ENCODE measurements at places on chromosomes 2 and 18.
A peak's percentile ranks its signal among the peaks of the same experiment; 100 is the strongest.

GRCh38 chr2:136211701-136212100, 93.8 kb upstream of the CXCR4 start:
- DNase-seq = no peak

DNA sequence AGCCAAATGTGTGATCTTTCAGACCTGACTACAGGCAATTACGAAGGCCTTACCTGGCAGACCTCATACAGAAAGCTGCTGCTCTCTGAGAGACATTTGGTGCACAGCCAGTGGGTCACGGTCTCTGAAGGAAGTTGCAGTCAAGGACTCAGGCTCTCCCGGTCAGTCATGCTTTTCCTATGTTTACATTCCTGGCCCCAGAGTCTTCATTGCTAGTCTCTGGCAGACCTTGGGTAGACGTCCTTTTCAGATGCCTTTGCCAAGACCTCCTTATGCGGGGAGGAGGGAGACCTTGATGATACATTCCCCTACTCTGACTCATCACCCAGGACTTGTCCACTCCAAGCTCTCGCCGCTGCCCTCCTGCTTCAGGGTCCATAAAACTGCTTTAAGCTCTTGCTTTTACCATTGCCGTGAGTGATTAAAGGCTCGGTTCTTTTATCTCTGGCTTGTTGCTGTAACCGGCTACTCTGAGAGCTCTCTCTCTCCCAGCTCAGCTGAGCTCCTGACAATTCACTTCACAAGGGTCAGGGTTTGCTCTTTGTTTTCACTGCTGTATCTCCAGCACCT, 62.0 kb upstream of the SLC35F5 start:
- no peak for DNase-seq

GRCh38 chr2:19059076-19059475, 299.3 kb downstream of the OSR1 start:
- no peak for DNase-seq

DNA sequence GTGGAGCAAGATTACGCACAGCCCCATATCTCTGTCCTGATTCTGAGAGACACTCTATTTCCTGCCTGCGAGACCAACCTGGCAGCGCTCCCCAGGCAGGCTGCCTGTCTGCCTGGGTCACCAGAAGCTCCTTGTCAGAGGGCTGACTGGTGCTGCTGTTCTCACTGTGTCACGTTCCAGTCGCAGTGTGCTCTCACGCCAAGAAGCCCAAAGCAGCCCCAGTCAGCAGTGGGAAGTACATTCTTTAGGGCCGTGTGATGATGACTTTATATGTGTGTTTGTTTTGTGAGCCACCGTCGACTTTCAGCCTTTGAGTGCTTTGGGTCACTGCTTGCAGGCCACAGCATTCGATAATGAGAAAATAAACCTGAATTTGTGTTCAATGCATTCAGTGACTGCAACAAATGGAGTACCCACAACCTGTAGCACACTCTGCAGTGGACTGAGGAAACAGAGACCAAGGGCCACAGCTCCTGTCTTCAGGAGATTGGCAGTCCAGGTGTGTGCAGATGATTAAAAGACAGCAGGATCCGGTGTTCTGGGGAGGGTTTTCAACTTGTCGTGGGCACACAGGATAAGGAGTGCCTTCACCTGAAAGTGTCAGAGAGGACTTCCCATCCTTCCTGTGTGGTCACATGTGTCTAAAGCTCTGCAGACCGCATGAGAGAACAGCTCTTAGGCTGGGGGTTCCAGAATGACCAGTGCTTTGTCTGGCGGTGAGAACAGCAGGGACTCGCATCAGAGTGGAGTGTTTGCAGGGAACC, 4.8 kb downstream of the TNFRSF11A start:
- DNase-seq = peak; percentile 8

DNA sequence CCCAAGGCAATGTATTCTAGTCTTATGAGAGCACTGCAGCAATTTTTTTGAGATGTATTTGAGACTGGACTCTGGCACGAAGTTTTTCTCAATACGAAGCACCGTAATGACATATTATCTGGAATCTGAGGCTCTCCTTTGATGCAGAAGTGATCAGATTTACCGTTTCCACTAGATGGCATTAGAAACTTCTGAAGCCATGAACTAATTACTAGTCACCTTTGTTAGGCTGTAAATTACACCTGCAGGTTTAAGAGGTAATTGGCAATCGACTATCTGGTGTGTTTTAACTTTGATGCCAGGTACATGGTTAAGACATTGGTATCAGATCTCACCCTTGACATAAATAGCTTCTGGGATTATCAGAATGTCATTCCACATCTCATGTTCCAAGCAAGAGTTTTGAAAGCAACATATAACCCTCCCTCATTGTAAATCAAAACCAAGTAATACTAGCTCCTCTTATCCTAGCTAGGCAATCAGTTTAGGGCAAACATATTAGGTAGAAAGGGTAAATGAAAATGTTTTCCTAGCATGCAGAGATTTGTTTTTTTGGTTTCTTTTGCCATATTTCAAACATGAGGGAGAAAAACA, 254.6 kb upstream of the SPRED2 start:
- DNase-seq = peak; percentile 2

DNA sequence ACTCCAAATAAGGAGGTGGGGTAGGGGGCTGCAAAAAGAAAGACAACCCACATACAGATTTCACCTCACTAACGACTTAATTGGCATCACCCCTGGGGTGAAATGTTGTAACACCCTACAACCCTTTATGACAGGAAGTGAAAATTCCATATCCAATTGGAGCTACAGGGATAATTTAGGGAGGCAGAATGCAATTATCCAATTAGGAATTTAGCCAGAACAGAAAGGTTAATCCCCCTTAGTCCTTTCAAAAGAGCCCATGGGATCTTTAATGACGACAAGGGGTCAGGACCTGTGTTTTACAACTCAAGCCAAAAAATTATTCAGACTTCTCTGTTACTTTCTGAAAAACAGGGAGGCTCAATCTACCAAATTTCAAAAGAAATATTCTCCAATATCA, 1027.1 kb downstream of the TMEM182 start:
- DNase-seq = no peak

DNA sequence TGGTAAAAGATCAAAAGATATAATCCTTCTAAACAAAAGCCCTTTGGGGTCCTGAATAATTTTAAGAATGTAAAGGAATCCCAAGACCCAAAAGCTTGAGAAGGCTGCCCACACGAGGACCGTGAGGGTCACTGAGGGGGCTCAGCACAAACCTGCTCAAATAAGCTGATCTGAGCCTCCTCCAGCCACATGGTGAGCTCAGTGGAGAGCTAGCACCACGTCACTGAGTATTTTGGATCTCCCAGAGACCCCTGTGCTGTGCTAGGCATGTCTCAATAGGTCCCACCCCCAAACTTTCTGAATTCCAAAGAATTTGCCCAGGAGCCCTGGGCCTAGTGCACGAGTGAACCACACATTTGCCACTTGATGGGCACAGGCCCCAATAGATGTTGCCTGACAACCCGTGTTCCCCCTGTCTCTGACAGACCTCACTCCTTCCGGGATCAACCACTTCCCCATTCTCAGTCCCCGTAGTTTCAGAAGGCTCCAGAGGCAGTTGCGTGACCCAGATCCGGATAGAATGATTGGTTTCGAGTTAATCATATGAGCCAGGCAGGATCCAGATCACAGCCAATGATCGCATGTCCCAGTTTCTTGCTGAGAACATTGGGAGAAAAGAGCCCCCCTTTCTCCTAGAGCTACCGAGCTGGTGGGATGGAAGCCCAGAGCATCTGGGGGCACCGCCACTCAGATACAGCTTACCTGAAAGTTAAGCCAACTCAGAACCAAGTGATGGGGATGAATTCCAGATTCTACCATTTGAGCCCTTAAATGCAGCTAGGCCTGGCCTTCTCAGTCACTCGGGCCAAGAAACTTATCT, 203.8 kb downstream of the TNS1 start:
- no peak for DNase-seq

- DNase-seq = no peak
These were observed 510.1 kb downstream of the TXNL1 start for GRCh38 chr18:56128153-56128791.

DNA sequence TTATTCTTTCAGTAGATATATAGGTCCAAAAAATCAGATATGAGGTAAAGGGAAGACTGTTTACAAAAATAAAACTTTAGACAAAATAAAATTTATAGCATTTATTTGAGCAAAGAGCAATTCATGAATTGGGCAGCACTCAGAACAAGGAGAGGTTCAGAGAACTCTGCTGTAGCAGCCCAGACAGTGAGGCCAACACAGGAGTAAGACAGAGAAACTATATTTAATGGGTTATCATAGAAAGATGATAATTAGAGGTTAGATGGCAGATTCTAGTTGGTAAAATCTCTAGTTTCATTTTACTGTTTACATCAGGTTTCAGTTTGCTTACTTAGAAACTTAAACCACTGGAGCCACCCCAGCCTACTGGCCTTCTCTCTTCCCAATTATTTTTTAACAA, 30.1 kb upstream of the SP140L start:
- no peak for DNase-seq

GRCh38 chr2:232245111-232245510, 133.4 kb upstream of the ALPP start:
- DNase-seq = no peak

GRCh38 chr2:72981536-72981935, 64.2 kb downstream of the EMX1 start:
- DNase-seq = no peak

DNA sequence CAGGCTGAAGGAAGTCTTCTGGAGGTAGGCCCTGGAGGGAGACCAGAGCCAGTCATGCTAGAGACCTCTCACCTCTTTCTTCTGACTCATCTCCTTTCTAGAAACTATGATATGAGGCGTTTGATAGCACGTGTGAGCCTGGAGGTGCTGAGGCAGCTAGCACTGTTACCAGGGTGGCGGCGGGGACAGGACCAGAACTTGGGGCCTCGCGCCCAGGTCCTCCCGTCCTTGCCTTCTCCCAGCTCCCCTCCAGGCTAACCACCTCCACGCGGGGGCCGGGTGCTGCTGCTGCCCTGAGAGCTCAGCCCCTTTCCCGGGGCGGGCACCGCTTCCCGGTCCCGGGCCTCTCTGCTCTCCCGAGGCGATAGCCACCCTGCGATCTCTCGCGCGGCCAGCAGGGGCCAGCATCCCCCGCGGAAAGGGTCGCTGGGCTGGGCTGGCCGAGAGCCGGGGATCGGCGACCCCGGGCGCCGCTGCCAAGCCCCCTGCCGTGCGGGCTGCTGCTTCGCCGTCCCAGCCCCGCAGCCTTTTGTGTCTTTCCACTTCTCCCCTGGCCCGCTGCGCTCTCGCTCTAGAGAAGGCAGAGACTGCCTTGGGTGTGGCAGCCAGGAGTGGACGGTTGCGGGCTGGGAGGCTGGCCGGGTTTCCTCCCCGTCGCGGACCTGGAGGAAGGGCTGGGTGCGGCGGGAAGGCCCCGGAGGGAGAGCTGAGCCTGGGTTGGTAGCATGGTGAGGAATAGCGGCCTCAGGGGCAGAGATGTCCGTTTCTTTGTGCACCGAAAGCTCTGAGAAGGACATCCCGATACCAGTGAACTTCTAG, 49.1 kb downstream of the TMEM17 start:
- DNase-seq = no peak

Measured in DMS153 (cell line).